ENCODE measurements at places on chromosomes 6 and 20.

DNA sequence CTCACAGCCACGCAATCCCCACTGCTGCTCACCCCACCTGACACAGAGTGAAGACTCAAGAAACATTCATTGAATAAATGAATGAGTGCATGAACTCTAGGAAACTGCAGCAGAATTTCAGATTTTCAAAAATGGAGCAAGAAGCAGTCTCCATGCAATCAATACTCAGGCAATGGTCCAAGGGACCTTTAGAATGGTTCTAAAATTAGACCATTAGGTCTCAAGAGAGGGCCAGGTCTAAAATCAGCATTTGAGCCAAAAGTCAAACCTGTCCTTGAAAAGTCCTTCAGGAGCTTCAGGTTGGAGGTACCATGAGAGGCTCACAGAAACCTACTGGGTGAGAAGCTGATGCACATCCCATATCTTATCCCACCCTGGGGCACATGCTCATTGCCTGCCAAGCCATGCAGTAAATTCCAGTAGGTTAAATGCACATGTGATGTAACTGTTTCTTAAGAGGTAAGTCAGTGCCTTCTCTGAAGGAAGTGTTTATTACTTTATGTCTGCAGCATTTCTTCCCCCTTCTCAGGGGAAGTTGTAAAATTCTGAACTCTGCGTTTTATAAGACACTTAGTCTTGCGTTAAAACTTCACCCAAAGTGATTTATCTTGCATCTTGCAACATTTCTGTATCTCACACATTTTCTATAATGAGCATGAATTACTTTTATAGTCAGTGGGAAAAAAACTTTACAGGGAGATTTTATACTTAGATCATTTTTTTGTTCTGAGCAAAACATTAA, 126.6 kb downstream of the ADAT2 start:
- DNase-seq, result no peak

DNA sequence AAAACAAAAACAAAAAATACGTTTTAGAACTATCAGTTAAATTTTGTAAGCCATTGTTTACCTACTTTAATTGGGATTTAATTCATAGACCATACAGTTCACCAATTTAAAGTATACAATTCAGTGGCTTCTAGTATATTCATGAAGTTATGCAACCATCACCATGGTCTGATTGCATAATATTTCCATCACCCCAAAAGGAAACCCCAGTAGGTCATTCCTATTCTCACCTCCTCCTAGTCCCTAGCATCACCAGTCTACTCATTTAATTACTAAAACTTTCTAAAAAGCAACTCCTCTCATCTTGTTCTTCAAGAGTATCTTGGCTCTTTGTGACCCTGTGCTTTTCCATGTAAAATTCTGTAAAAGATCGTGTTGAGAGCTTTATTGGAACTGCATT, 60.2 kb downstream of the ASXL1 start:
- DNase-seq, result no peak

- DNase-seq, result no peak
Observed at GRCh38 chr20:40781327-40782042, 92.4 kb upstream of the MAFB start.

DNA sequence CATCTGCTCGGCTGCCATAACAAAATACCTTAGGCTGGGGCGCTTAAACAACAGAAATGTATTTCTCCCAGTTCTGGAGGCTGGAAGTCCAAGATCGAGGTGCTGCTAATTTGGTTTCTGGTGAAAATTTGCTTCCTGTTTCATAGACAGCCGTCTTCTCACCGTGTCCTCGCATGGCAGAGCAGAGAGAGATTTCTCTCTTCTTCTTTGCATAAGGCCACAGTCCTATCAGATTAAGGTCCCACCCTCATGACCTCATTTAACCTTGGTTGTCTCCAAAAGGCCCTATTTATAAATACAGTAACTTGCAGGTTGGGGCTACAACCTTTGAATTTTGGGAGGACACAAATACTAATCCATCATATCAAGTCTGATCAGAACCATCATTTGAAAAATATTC, 544.3 kb downstream of the KIF16B start:
- no peak for DNase-seq

DNA sequence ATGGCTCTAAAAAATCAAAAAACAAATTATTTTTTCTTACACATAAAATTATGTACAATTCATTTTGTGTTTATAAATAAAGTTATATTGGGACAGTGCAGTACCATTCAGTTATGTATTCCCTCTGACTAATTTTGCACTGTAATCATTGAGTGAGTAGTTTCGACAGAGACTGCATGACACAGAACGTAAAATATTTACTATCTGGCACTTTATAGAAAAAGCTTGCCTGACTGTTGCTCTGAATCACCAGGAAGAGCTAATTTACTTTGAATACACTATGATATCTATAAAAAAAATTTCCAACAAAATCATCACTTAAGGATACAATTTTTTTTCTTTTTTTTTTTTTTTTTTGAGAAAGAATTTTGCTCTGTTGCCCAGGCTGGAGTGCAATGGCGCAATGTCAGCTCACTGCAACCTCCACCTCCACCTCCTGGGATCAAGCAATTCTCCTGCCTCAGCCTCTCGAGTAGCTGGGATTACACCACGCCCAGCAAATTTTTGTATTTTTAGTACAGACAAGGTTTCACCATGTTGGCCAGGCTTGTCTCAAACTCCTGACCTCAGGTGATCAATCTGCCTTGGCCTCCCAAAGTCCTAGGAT, 11.0 kb upstream of the KHDC1L start:
- no peak for DNase-seq

DNA sequence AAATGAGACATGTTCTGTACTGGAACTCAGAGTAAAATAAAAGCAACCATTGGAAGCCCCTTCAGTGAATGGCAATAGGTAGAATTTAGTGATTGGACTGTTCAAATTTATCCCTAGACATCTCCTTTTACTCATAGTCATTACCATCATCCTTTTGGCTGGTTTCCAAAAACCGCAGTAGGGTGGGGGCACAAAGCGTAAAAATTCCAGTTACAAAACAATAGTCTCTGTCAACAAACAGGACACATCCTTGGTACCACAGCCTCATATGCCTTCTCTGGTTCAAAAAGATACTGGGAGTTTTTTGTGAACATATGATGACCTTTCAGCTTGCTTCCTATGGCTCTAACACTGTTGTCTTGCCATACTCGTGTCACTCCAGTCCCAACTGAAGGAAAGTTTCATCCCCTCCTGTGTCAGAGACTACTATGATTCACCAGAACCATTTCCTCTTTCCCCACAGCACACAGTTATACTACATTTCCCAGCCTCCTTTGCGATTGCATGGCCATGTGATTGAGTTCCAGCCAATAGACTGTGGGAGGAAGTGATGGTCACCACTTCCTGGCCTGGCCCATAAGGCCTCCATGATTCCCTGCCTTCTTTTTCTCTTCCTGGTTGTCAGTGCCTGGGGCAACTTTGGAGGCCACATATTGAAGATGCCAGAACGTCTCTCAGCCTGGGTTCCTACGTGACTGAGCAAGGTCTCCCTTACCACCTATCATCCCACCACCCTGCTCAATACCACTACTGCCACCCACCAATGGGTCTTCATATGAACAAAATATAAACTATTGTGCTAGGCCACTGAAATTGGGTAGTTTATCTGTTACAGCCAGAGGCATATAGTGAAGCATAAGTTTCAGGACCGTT, 162.4 kb downstream of the ID4 start:
- DNase-seq, result no peak

DNA sequence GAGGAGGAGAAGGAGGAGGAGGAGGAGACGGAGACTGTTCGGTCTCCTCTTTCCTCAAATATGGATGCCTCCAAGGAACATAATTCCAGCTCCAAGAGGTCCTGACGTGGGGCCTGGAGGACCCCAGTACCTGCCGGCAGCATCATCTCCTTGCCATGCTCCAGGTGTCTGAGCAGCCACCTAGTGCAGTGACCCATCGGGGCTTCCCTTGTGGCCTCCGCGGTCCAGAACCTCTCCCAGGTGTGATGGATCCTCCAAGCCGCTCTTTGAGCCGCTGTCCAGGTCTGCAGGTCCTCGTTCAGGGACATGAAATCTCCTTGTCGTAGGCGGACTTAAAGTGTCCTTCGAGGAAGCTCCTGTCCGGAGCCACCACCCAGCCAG, 35.8 kb upstream of the HLA-C start:
- no peak for DNase-seq

DNA sequence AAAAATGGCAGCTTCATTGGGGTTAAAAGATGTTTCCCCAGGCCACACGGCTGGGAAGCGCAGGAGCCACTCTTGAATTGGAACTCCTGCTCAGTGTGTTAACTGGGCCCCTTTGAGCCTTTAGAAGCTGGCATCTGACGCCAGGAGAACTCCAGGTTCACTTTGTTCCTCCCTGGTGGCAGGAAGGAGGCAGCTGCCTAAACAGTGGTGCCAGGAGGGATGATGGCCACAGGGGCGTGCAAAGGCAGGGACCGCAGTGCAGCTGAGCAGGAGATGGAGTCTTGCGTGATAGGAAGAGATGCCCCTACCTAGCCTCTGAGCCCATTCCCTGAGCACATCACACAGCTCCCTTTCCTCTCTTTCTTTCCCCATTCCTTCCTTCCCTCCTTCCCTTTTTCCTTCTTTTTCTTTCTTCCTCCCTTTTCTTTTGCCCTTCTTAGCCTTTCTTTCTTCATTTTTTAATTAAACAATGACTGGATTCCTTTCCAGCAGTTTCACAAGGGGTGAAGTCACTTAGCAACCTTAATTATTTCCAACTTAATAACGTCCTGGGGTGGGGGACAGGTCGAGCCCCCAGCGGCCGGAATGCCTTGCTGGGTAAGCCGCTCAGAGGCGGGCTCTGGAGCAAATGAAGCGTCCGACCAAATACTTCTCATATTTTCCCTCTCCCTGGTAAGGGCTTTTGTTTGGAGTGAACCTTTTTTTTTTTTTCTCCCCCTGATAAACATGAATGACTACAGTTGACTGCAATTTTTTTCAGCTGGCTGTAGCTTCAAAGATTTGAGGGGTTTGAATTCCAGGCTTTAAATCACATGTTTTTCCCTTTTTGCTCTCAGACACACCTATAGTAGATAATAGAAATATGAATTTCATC, 20.8 kb upstream of the BMP7 start:
- DNase-seq, result no peak

GRCh38 chr6:136250686-136251008, 536 bp upstream of the MTFR2 start:
- no peak for DNase-seq

GRCh38 chr6:34031625-34032383, 114.1 kb downstream of the GRM4 start:
- no peak for DNase-seq

GRCh38 chr6:42177514-42178364, 4.6 kb downstream of the GUCA1A start:
- peak; percentile 8 for DNase-seq

GRCh38 chr6:110471726-110472365, 4.6 kb downstream of the SLC22A16 start:
- no peak for DNase-seq

DNA sequence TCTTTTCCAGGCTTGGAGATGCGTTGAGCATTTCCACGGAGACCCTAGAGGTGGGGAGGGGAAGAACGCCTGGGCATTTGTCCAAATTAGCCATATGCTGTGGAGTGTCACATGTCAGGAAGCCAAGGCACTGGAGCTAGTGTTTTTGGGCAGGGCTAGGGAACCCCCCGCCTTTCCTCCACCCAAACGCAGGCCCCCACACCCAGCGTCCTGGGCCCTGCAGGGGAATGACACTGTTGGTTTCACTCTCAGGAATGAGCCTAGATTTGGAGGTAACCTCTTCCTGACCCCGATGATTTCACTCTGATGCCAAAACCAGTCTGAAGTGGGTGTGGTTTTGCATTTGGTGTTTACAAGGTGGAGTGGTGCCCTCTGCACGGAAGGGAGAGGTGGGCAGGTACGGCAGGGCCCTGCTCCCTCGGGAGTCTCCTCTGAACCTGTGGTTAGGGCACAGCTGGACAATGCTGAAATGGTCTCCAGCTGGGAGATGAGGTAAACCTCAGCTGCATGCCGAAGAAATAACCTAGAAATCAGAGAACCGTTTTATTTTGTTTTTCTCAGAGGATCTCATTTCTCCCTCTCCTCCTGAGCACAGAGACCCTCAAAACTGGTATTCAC, 29.5 kb downstream of the MTHFD1L start:
- DNase-seq, result no peak

- no peak for DNase-seq
Observed at GRCh38 chr6:132643547-132643946, 15.4 kb downstream of the TAAR1 start.

DNA sequence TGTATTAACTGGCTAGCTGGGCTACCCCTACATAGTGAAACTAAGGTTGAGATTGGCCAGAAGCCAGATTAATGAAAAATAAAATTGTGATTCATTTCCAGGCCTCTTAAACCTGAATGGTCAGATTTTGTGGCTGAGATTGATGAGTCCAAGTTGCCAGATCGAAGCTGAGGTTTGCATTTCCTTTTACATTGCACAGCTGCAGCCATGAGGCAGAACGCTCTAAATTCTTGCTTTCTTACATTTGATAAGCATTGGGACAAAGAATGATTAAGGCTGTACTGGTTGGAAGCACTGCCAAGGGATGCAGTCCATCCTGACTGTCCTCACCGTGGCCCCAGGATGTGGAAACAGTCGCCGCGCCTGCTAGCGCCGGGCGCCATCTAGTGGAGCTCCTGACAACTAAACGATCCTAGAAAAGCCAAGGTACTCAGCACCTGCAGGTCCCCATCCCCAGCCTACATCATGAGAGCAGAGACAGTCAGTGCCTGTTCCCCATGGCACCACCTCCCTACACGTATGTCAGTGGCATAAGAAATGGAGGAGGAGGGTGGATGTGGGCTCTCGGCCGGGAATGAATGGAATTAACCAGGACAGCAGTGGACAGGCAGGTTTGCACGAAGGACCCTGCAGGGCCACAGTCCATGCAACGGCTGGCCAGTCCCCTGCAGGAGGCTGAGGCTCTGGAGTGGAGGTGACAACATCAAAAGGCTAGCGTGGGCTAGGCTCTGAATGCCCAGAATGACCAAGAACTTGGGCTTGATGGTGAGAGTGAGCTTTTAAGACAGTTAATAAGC, 19.0 kb downstream of the PXDC1 start:
- peak; percentile 66 for DNase-seq

- DNase-seq, result no peak
Observed at GRCh38 chr20:34089655-34090345, 22.2 kb downstream of the EIF2S2 start.

- no peak for DNase-seq
Observed at GRCh38 chr6:146857980-146858347, 259.2 kb downstream of the ADGB start.

DNA sequence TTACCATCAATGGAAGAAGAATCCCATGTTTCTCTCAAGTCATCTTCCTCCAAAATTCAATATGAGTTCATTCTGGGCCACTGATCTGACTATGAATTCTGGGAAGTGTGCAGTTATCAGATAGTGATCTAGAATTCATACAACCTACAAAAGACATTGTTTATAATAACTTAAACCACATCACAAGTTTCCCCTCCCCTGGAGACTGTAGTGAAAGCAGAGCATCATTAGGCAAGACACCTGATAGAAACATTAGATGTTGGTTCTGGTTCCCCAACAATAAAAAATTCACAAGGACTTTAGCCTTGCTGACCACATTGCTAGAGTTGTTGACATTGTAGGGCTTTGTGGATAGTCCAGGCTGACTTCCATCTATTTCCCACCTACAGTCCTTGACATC, 506.4 kb upstream of the JAG1 start:
- DNase-seq, result no peak

GRCh38 chr20:38626921-38627659, 25.5 kb downstream of the ARHGAP40 start:
- DNase-seq, result no peak

Measured in naive thymus-derived CD8-positive, alpha-beta T cell (primary cell).